ENCODE measurements at places on chromosomes 1 and 21. TPM values are rescaled to one million over a fixed set of nuclear protein-coding genes. Genes with fewer than 3 reads are reported as not detected.

CLDN19 gene
- 2.8 TPM for total RNA-seq

ATAD3A gene
- total RNA-seq: 21.3 TPM

MOB3C gene
- total RNA-seq: 19.8 TPM

ATP6V1G3 gene
- total RNA-seq: not detected

CCDC27 gene
- not detected for total RNA-seq

All from tongue (tissue), 3 donors.